ENCODE measurements at places on chromosomes 13 and 19. TPM values are rescaled to one million over a fixed set of nuclear protein-coding genes. Genes with fewer than 3 reads are reported as not detected.
A peak's percentile ranks its signal among the peaks of the same experiment; 100 is the strongest.

DNA sequence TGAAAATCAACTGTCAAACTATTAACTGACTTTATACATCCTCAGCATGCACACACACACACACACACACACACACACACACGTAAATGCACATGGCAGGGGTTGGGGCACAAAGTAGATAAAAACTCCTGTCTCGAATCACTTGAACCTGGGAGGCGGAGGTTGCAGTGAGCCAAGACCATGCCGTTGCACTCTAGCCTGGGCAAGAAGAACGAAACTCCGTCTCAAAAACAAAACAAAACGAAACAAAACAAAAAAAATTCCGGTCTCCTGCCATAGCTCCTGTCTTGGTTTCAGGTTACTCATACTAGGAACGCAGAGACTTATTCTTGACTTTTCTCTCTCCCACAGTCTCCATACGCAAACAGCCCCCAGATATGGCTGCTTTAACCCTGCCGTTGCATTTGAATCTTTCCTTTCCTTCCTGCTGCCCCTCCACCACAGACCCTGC lies 148.9 kb downstream of the SHISA2 start:
- DNase-seq: no peak

DNA sequence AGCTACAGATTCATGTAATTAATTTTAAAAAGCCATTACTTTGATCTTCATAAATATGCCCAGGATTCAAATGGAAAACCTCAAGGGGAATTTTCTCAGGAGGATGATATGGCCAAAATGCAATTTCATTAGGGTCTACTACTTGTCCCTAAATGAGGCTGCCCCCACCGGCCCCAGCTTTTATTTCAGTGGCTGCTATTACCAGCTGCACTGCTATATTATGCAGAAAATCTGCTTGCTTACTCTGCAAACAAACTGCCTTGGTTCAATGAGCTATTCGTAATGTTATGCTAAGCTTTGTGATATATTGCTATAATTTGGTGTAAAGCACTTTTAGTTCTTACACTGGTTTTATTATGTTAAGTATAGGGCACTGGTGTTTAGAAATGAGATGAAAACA lies 137.3 kb upstream of the TMTC4 start:
- DNase-seq: no peak

DNA sequence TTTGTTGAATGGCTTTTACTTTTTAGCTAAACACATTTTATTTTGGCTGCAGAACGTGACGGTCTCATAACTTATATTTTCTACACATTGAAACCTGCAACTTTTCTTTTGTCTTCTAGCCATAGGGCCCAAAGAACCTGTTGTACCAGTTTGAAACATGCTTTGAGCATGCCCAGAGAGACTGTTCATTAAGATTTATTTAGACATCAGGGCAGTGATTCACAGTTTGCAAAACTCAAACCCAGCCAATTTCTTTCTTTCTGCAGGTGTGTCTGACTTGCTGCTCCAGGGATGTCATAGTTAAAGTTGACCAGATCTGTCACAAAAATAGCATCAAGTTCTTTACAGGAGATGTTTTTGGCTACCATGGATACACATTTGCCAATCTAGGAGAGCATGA lies 22.0 kb downstream of the SAE1 start:
- peak; percentile 58 for DNase-seq

DNA sequence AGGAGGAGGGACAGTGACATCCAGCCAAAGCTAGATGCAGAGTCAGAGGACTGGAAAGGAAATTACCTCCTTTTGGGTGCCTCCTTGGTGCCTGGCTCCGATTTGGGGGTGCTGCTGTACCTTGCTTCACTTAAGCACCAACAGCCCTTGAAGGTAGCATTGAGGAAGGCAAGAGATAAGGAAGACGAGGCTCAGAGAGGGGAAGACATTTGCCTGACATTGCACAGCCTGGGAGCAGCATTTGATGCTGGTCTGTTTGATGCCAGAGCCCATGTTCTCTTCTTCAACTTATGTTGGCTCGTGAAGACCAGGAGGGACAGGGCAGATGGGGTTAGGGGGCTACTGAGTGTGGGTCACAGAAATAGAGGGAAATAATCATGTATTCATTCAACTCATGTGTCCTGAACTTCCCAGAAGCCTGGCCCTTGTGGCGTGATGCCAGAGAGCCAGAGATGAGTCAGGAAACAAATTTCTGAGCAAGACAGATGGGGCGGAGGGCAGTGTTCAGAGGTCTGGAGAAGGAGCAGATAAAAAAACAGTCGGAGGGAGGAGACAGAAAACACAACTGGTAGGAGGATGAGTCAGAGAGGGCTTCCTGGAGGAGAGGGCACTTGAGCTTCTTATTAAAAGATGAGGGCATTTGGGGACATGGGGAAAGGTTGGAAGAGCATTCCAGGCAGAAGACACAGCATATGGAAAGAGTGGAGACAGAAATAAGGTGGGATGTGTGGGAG lies 3.0 kb upstream of the C19orf81 start:
- no peak for DNase-seq

DNA sequence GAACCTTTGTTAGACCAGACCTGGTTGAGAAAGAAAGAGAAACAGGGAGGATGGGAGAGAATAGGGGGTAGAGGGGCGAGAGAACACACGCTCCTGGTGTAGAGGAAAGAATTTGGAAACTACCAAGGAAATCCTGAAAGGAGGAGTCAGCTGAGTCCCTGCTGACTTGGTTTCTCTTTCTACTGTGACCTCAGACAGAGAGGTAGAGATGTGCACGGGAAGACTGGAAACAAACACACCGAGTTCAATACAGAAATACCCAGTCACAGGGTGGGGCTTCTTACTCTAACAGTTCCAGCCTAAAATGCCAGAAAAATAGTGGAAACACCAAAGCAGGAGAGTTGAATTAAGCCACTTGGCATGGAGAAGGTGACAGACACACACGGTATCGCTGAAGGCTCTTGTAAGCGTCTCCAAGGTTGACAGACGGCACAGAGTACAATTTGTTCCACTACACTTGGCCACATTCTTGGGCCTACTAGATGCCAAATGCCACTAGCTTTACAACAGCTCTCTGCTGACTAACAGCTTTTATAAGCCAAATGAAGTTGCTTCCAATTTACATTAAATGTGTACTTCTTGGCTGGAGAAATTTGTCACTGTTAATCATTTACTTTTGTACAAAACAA lies 28.1 kb downstream of the LATS2 start:
- no peak for DNase-seq

DNA sequence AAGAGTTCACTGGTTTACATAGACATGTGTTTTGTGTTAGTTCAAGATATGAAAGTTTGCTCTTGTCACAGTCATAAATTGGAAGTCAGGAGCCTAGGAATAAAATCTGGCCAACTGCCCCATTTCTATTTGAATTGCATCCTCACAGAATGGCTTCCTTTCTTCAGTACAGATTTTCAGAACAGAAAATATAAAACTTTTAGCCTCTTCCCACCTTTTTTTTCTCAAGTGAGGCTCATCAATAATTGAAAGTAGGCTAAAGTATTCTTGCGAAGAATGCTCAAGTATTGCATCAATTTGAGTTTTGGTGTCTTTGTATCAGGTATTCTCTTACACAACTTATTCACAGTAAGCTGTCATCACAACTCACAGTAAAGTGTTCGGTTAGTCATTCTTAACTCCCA lies 802.7 kb downstream of the PCDH9 start:
- DNase-seq: no peak

- peak; percentile 82 for DNase-seq
Measured at GRCh38 chr19:42455621-42456081, 12.9 kb upstream of the CXCL17 start.

DNA sequence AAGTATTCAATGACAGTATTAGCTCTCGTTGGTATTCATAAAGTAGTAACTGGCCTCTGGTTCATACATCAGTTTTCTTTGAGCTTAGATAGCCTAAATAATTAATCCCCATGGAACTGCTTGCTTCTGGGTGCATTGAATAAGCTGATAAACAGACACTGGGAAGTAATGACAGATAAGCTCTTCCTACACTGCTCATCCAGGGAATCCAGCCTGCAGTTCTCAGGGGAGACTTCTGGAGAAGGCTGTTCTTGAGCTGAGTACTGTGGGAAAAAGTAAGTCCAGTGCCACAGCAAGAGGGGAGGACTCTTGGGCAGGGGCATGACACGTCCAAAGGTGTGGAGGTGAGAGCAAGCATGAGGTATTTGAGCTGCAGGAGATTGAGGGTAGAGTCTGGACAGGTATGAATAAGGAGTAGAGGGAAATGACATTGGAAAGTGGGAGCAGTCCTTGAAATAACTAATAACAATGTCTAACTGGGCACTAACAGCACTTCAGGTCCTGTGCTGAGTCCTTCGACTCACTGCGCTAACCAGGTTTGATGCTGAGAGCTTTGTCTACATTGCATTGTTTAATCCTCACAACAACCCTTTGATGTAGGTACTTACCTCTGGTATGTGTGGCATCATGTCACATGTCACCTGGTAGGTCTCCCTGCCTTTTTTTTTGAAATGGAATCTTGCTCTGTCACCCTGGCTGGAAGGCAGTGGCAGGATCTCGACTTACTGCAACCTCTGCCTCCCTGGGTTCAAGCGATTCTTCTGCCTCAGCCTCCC lies 7.2 kb downstream of the GARRE1 start:
- no peak for DNase-seq

GRCh38 chr19:52453324-52454094 lies at the start of gene ZNF578:
TSS of gene ZNF578 (plus strand) at chr19:52453553. CDS start at chr19:52501846, 48,293 bp downstream.
- DNase-seq: peak; percentile 74

DNA sequence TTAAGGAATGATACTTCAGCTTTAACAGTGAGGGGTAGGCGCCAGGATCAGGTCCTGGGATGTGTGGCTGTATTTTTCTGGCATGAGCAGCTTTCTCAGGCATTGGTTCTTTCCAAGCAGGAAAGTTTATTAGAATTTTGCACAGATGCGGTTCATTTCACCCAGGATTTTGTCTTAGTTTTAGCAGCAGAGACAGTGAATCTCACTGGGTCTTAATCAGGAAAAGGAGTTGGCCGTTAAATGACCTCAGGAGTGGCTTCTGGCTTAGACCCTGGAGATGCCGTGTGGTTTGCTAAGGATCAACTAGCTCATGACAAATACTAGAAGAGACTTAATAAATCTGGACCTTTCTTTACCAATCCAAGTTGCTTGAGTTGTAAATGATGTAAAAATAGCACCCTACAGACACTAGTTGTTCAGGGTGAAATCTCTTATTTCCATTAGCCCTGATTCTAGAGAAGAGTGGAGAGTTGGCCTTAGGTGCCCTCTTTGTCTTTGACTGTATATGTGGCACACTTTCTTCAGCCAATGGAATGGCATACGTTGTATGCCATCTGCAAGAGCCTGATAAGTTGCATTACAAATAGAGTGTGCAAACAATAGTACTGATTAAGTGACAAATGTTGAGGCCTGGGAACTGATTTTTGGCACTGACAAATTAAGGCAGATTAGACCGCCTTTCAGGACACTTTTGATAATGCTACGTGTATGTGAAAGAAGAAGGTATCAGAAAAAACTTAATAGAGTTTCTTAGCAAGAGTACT lies 34.0 kb downstream of the LRCH1 start:
- no peak for DNase-seq

DNA sequence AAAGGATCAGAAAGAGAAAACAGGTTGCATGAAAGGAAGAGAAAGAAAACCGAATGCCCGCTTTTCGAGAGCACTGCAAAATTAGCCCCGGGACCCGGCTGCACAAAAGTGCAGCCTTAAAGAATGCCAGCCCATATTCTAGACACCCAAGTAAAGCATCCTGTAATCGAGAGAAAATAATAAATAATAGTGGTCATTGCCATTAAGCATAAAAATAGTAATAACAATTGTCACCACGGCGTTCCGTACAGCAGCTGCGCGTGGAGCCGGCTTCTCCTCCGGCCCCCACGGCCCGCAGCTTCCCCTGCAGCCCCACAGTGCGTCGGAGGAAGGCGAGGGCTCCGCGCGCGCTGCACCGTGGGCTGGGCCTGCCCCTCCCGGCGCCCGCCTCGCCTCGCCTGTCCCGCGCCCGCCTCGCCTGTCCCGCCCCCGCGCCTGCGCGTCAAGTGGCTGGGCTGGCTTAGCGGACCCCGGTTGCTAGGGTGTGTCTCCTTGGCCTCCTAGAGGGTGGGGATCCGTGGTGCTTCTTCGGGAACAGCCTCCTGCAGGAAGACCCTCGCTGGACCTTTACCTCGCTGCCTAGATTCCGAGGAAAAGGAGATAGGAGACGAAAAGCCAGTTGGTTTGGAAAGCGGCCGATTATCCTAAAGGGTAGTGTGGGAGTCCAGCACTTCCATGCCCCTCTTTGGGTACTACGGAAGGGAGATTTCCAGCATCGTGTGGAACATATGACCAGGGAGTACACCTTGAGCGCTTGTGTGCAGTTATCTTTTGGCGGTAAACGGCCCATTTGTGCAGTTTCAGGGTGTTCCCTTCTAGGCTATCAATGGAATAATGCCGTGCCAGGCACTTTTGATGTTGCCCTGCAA lies at the start of gene LRRC63:
TSS of gene LRRC63 (plus strand) at position 446 of the 869 bp plus-strand sequence. CDS start 1,107 bp downstream, outside the sequence.
- DNase-seq: peak; percentile 78

GRCh38 chr13:100600915-100601314 lies 12.3 kb upstream of the GGACT start:
- no peak for DNase-seq

DNA sequence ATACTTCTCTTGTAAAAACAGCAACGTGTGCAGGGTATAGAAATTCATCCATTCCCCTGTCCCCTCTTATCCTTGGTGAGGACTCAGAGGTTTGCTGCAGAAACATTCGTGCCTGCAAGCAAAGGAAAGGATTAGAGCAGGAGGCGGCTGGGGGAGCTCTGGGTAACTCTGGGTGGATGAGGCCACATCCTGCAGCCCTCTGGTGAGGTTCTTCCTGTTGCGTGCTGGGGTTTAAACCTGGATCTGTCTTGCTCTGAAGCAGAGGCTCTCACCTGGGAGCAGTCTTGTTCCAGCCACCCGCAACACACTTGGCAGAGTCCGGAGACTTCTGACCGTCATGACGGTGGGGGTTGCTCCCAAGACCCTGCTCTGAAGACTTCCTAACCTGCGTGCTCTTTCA lies 69.2 kb downstream of the ATP11A start:
- no peak for DNase-seq

GRCh38 chr13:27022571-27023311 lies 148.9 kb downstream of the USP12 start:
- no peak for DNase-seq

DNA sequence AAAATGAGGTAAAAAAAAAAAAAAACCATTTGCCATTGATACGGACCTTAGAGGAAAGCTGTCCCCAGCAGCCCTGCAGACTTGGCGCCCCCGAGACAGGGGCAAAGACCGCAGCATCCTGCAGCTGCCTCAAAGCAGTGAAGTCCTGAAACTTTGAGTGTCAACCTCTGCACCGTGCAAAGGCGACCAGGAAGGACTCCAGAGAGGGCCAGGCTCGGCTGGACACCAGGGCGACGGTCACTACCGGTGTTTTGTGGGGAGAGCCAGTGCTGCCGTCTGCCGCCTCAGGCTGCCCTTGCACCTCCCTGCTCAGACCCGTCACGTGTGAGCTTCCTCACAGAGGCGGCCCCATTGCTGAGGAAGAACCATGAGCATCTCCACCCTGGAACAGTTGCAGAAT lies 146.7 kb upstream of the SPACA7 start:
- DNase-seq: no peak

- DNase-seq: no peak
Measured at GRCh38 chr13:41603917-41604316, 146.6 kb downstream of the RGCC start.

GRCh38 chr13:101406791-101407190 lies 9.5 kb downstream of the NALCN start:
- DNase-seq: no peak

ZNF181 gene
- total RNA-seq: 6.2 TPM

ZNF446 gene
- total RNA-seq: 7.4 TPM

ATXN8OS gene
- not detected for total RNA-seq

NLRP12 gene
- total RNA-seq: not detected

IFNL1 gene
- total RNA-seq: not detected

TTC9B gene
- total RNA-seq: 0.69 TPM

FFAR1 gene
- not detected for total RNA-seq

PNMA8B gene
- 0.29 TPM for total RNA-seq

PTPRH gene
- total RNA-seq: 131 TPM

ZNF729 gene
- total RNA-seq: not detected

PLPPR3 gene
- total RNA-seq: not detected

ZNF761 gene
- total RNA-seq: 5.6 TPM
